Activated CD4-positive, alpha-beta T cell treated with anti-CD3 and anti-CD28 coated beads for 1 hour (primary cell): ENCODE measurements at places on chromosomes 12 and 14.

GRCh38 chr12:11981121-11981733 is 89.5 kb upstream of the BCL2L14 start:
- peak; percentile 9 for DNase-seq

DNA sequence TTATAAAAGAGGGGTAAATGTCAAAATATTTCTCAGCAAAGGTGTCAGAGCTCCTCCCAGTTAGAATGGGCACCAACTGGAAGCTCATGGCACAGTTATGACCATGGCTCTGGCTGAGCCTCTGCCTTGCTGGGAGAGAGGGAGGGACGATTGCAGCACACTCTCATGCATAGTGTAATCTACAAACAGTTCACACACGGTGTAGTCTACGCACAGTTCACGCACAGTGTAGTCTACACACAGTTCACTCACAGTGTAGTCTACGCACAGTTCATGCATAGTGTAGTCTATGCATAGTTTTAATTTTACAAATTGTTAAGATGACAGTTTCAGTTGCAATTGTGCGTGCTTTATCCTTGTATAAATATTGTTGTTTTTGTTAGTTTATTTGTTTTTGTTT is 1474.6 kb upstream of the TMEM132C start:
- DNase-seq, result no peak

- DNase-seq, result no peak
Measured at GRCh38 chr14:103770902-103771301, 55.3 kb downstream of the ZFYVE21 start.

DNA sequence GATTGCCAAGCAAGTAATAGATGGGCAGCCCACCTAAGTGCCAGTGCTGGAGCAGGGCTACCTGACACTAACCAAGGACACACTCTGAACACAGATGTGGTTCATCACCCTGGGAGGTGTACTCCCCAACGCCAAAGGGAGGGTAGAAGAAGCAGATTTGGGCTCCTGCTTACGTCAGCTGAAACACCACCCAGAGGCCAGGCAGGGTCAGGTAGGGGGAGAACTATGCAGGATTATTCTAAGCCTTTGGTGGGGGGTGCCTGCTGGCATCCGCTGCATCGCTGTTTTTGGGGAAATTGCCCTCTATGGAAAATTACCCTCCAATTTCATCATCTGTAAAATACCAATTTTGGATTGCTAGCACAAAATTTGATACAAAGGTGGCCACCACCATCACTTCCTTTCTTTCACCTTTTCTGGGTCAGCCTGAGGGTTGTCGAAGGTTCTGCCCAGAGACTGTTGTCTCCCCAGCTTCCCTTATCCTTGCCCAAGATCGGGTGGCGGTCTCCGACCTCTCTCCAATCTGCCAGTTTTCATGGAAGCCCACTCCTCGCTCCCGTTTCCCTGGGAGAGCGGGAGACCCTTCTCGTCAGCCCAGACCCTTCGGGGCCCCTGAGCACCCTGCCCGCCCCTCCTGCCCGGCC is 535 bp downstream of the BIN2 start:
- peak; percentile 40 for DNase-seq
